ENCODE measurements at places on chromosomes 3 and 15. TPM values are rescaled to one million over a fixed set of nuclear protein-coding genes. Genes with fewer than 3 reads are reported as not detected.

The FAM219B gene
- 32.6 TPM for total RNA-seq

The A4GNT gene
- not detected for total RNA-seq

The DISP2 gene
- total RNA-seq = 1.3 TPM

The VEPH1 gene
- 0.10 TPM for total RNA-seq

The FBXL22 gene
- total RNA-seq = 0.27 TPM

The OCA2 gene
- total RNA-seq = 0.09 TPM

The ANKUB1 gene
- total RNA-seq = not detected

The SPCS1 gene
- 158 TPM for total RNA-seq

The PLA1A gene
- total RNA-seq = 0.50 TPM

The MNS1 gene
- total RNA-seq = 2.7 TPM

The IMP3 gene
- 91.4 TPM for total RNA-seq

The PP2D1 gene
- not detected for total RNA-seq

The MAP6D1 gene
- 6.5 TPM for total RNA-seq

The CFAP20DC gene
- 2.3 TPM for total RNA-seq

The SIDT1 gene
- total RNA-seq = 0.38 TPM

The ZKSCAN7 gene
- total RNA-seq = not detected

The TFG gene
- 149 TPM for total RNA-seq

The CCR4 gene
- total RNA-seq = not detected

The IQSEC1 gene
- total RNA-seq = 17.8 TPM

The GRAMD2A gene
- total RNA-seq = not detected

The MRAS gene
- 9.3 TPM for total RNA-seq

The CD200 gene
- not detected for total RNA-seq

The CFAP100 gene
- not detected for total RNA-seq

The XCR1 gene
- not detected for total RNA-seq

The STX19 gene
- total RNA-seq = not detected

The GRM2 gene
- not detected for total RNA-seq

The COLQ gene
- 0.43 TPM for total RNA-seq

The SLC12A1 gene
- total RNA-seq = not detected

The COL6A5 gene
- total RNA-seq = not detected

The FEZF2 gene
- not detected for total RNA-seq

The PLA2G4E gene
- total RNA-seq = not detected

The ZNF774 gene
- 1.8 TPM for total RNA-seq

The ARGFX gene
- total RNA-seq = not detected
